Lower leg skin (tissue), 4 donors: ENCODE measurements at places on chromosomes 2 and 18.

- DNase-seq, result no peak
Observed at GRCh38 chr2:140136366-140136765, 1356.2 kb upstream of the NXPH2 start.

GRCh38 chr2:48910961-48911360 is 155.4 kb upstream of the LHCGR start:
- no peak for DNase-seq

GRCh38 chr18:29062921-29063320 is 886.0 kb upstream of the CDH2 start:
- no peak for DNase-seq

DNA sequence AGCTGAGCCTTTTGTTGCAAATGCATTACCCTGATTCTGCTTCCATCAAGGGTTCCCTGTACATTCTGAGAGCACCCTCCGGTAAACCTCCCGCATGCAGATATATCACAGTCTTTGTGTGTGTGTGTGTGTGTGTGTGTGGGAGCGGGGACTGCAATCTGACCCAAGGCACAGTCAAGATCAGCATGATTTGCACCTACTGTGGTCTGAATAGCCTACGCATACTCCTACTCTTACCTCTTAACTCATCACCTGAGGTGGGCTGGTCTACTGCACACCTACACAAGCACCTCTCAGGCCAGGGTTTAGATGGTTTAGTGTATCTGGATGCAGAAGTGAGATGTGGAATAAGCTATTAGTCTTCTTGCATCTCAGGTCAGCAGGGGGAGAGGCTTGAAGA is 174.6 kb downstream of the FSHR start:
- no peak for DNase-seq

- no peak for DNase-seq
Observed at GRCh38 chr2:207150284-207150683, 15.5 kb downstream of the KLF7 start.

GRCh38 chr2:230217424-230217823 is 2.4 kb downstream of the SP110 start:
- no peak for DNase-seq

DNA sequence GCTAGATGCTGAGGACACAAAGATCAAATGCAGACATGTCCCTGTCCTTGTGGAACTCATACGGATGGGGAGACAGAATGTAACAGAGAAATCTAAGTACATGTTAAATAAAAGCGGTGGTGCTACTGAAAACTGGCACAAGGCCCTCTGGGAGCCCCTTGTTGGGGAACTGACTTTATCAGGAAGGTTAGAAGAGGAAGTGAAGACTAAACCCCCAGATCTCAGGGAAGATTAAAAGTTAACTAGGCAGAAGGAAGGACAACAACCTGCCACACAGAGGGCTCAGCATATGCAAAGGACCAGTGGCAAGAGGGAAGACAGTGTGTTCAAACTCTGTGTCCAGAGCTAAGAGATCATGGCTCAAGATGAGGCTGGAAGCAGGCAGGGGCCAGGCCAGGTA is 4.8 kb downstream of the CACNB4 start:
- DNase-seq, result no peak

DNA sequence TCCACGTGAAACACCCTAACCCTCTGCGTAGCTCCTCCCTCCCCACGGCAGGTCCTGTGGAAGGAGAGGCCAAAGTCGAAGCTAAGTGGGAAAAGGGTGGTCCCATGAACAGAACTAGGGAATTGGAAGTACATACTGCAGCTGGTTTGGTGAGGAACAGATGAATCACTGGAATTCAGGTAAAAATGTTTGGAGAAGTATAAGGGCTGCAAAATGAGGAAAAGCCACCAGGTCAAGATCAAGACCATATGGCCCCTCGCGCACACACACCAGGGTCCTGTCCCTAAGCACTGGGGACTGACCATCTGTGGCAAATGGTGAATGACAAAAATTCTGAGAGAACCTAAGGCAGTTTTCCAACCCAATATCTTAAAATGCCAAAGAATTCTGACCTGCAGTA is 3.1 kb downstream of the PARD6G start:
- DNase-seq, result no peak

GRCh38 chr2:235080101-235080500 is 128.3 kb downstream of the SH3BP4 start:
- DNase-seq, result no peak

DNA sequence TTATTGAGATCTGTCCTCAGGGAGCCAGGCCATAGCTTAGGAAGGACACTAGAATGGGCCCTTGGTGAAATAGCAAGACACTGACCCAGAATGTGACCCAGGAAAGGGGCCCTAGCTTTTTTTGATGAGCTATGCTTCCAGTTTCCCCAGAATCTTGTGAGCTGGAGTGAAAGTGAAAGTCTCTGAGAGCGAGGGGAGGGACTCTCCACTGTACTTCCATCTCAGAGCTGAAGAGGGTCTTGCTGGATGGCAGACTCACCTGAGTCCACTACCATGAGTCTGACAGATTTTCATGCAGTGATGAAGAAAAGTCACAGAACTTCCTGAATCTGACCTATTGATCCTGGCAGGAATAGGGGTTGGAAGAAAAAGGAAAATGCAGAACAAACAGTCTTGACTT is 3.1 kb downstream of the ARHGAP25 start:
- DNase-seq, result no peak

- DNase-seq, result no peak
Observed at GRCh38 chr18:12233378-12233777, 20.8 kb upstream of the CIDEA start.

- DNase-seq, result no peak
Observed at GRCh38 chr2:150225030-150225429, 262.4 kb downstream of the RND3 start.

- no peak for DNase-seq
Observed at GRCh38 chr2:218427741-218428140, 8.8 kb downstream of the VIL1 start.

GRCh38 chr2:535222-535621 is 142.0 kb downstream of the TMEM18 start:
- DNase-seq, result no peak

DNA sequence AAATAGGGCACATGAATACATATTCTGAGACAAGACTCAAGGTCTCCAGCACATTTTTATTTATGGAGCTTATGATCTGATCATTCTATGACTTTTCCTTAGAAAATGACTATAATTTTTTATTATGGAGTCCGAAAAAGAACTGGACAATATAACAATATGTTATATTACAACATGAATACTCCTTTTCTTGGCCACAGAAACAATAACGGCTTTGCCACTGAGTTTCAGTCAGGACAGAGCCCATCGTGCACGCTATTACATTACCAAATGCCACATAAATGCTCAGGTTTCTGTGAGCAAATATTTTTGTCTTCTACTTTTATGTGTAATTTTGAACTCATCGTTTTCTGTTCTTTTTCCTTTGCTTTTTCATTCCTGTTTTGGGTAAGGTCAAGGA is 509.2 kb upstream of the ZEB2 start:
- DNase-seq, result no peak

DNA sequence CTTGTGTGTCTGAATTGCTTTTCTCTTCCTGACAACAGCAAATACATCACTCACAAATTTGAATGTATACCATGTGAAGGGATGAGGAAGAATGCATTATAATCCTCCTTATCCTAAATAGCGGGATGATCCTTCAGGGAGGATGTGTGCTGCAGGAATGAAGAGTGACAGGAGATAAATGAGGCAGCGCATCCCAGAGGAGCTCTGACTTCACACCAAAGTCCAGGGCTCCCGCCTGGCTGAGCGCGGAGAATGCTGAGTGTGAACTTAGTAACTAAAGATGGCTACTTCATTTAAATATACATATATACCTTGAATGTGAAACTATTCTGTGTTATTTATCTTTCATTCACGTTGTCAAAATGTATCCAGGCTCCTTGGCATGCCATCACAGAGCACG is 145.2 kb upstream of the TPO start:
- no peak for DNase-seq
